ENCODE measurements at places on chromosomes 3 and 15. TPM values are rescaled to one million over a fixed set of nuclear protein-coding genes. Genes with fewer than 3 reads are reported as not detected.

The SECISBP2L gene
- total RNA-seq = 13.3 TPM

The LSMEM2 gene
- total RNA-seq = not detected

The CFAP161 gene
- total RNA-seq = not detected

The RUBCN gene
- 23.1 TPM for total RNA-seq

The CXCR6 gene
- total RNA-seq = not detected

The AMT gene
- total RNA-seq = 0.58 TPM

The ABI3BP gene
- total RNA-seq = 13.3 TPM

The GAP43 gene
- total RNA-seq = not detected

The GUCA1C gene
- total RNA-seq = not detected

The CCDC54 gene
- total RNA-seq = not detected

The ATP13A5 gene
- not detected for total RNA-seq
